Endothelial cell (in vitro differentiated cells): ENCODE measurements at places on chromosomes 1 and 21. TPM values are rescaled to one million over a fixed set of nuclear protein-coding genes. Genes with fewer than 3 reads are reported as not detected.

DNA sequence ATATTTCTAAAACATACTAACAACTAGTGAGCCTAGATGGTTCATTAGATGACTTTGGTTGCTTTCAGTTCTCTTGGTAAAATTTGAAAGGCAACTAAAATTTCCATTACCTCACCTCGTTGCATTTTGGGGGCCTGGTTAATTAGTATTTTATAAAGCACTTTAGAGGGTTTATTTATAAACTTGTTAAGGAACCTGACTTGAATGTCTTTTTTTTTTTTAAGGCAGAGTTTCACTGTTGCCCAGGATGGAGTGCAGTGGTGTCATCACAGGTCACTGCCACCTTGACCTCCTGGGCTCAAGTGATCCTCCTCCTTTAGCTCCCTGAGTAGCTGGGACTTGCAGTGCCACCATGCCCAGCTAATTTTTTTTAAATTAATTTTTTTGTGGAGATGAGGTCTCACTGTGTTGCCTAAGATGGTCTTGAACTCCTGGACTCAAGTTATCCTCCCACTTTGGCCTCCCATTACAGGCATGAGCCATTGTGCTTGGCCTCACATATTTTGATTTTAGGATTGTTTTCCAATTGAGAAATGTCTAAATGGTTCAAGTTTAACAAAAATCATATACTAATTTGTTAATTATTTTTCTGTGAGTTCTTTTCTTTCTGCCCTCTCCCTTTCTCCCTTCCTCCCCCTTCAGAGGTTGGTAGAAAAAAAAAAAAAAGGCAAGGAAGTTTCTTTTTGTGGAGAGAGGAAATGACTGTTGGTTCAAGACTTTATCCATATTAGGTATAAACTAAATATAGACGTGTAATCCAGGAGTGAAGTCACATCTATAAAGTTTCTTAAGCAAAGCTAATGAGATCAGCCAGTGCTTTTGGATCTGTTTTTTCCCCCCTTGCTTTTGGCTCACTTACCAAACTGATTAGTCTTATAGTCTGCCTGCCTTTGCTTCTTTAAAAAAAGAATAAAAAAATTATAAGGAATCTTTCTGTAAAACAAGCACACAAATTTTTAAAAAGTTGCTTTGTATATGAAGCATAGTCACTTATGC, 24.7 kb downstream of the CLIC4 start:
- H3K27me3 ChIP-seq: no peaks in the 10 kb centered on the region
- H3K4me1 ChIP-seq: peaks cover 14% of the 10 kb centered on the region
- DNase-seq: no peak
- H3K4me3 ChIP-seq: no peak overlapping the region
- H3K27ac ChIP-seq: peak overlapping the region; percentile 76
- no peaks in the 10 kb centered on the region for H3K36me3 ChIP-seq

GRCh38 chr1:241611063-241611462, 29.1 kb downstream of the CHML start:
- no peaks in the 10 kb centered on the region for H3K27me3 ChIP-seq
- H3K36me3 ChIP-seq: no peaks in the 10 kb centered on the region
- H3K27ac ChIP-seq: no peak overlapping the region
- DNase-seq: no peak
- H3K4me3 ChIP-seq: no peak overlapping the region

GRCh38 chr1:25700144-25700523, 83.5 kb downstream of the MAN1C1 start:
- peaks cover 3% of the 10 kb centered on the region for H3K36me3 ChIP-seq
- no peak for DNase-seq
- H3K4me3 ChIP-seq: no peak overlapping the region
- no peak overlapping the region for H3K27ac ChIP-seq

GRCh38 chr1:9368356-9368755, 75.7 kb downstream of the SPSB1 start:
- H3K27ac ChIP-seq: no peak overlapping the region
- H3K36me3 ChIP-seq: no peaks in the 10 kb centered on the region
- peaks cover 13% of the 10 kb centered on the region for H3K4me1 ChIP-seq
- no peak for DNase-seq

GRCh38 chr1:167849666-167850065, 64.3 kb downstream of the ADCY10 start:
- no peak overlapping the region for H3K4me3 ChIP-seq
- no peaks in the 10 kb centered on the region for H3K4me1 ChIP-seq
- peaks cover 1% of the 10 kb centered on the region for H3K27me3 ChIP-seq
- H3K36me3 ChIP-seq: no peaks in the 10 kb centered on the region

- peaks cover 5% of the 10 kb centered on the region for H3K4me1 ChIP-seq
- H3K27me3 ChIP-seq: no peaks in the 10 kb centered on the region
- no peak for DNase-seq
Observed at GRCh38 chr21:16305686-16306085, 575.9 kb downstream of the USP25 start.

GRCh38 chr1:226279498-226279897, 29.5 kb downstream of the LIN9 start:
- H3K27me3 ChIP-seq: no peaks in the 10 kb centered on the region
- H3K27ac ChIP-seq: no peak overlapping the region
- H3K36me3 ChIP-seq: peaks cover 3% of the 10 kb centered on the region
- H3K4me1 ChIP-seq: no peaks in the 10 kb centered on the region
- no peak overlapping the region for H3K4me3 ChIP-seq
- no peak for DNase-seq

DNA sequence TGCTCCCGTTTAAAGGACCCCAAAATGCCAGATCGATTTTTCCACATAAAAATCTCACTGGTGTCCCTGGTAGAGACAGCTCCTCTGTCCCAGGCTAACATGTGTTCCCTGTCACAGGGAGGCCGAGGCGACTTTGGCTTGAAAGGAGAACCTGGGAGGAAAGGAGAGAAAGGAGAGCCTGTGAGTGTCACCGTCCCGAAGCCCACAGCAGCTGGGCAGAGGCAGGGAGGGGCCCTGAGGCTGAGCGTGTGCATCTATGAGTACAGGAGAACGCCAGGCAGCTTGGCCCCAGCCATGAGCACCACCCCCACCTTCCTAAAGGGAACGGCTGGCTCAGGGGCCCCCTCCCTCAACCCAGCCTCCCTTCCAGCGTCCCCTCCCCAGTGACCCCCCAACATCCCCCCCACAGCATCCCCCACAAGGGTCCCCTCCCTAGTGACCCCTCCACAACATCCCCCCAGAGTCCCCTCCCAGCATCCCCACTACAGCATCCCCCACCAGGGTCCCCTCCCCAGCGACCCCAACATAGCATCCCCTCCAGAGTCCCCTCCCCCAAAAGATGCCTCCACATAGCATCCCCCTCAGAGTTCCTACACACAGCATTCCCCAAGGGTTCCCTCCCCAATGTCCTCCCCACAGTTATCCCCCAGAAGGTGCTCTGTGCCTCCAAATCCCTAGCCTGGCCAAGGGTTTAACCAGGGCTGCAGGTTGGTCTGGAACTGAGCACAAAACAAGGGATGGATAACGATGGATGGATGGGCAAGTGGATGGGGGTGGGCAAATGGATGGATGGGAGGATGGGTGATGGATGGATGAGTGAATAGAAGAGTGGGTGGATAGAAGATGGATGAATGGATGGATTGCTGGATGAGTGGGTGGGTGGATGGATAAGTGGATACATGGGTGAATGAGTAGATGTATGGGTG, 25.1 kb downstream of the COL6A2 start:
- peaks cover 10% of the 10 kb centered on the region for H3K27me3 ChIP-seq
- peaks cover 20% of the 10 kb centered on the region for H3K36me3 ChIP-seq
- no peaks in the 10 kb centered on the region for H3K4me1 ChIP-seq
- peak overlapping the region; percentile 57 for H3K27ac ChIP-seq
- no peak for DNase-seq
- H3K4me3 ChIP-seq: peak overlapping the region; percentile 59

Gene ITLN2
- 118 TPM for total RNA-seq

Gene RBM8A
- total RNA-seq: 213 TPM

Gene PDPN
- 4.3 TPM for total RNA-seq
